ENCODE measurements at places on chromosomes 5 and 9. TPM values are rescaled to one million over a fixed set of nuclear protein-coding genes. Genes with fewer than 3 reads are reported as not detected.

Gene SLC36A3
- total RNA-seq = not detected

Gene ADCY2
- not detected for total RNA-seq

Gene CARTPT
- total RNA-seq = not detected

Gene ROR2
- 24.1 TPM for total RNA-seq

Gene IL9
- not detected for total RNA-seq

Gene SLC22A4
- total RNA-seq = 4.9 TPM

Measured in myometrial cell (primary cell).